Natural killer cell (primary cell): ENCODE measurements at places on chromosomes 4 and X.

DNA sequence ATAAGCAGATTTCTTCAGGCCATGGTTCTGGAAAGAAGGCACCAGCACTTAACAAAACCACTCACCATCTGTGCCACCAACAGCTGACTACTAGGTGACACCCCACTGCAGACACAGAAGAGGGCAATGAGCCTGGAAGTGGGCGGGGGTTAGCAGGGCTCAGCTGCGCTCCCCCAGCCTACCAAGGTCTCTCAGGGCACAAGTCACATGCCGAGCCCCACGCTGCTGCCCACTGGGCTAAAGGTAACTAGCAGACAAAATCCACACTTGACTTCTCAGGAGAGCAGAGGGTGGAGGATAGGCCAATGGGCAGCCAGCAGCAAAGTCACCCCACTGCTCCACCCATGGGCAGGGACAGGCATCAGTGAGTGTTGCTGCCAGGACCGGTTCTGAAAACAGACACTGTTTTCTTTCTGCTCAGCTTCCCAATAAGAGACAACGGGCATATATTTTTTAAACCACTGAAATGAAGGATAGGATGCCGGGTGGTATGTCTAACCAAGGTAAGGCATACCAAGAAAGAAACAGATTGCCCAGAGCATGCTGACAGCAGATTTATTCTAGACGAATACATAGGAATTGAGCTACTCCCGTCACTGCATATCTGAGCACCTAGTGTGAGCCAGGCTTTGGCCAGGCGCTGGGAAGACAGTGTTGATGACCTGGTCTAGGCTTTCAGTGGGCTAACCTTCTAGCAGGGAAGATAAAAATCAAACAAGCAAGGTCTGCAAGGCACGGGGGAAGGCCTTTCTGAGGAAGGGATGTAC is 20.1 kb downstream of the ACSL1 start:
- no peaks in the 10 kb centered on the region for H3K27me3 ChIP-seq
- no peaks in the 10 kb centered on the region for H3K36me3 ChIP-seq
- H3K27ac ChIP-seq: no peak overlapping the region
- H3K4me3 ChIP-seq: no peak overlapping the region
- peaks cover 3% of the 10 kb centered on the region for H3K4me1 ChIP-seq

- H3K4me3 ChIP-seq: no peak overlapping the region
- H3K4me1 ChIP-seq: no peaks in the 10 kb centered on the region
- H3K27ac ChIP-seq: no peak overlapping the region
- no peaks in the 10 kb centered on the region for H3K27me3 ChIP-seq
- no peak for DNase-seq
Measured at GRCh38 chrX:114774691-114775090, 190.8 kb downstream of the HTR2C start.

DNA sequence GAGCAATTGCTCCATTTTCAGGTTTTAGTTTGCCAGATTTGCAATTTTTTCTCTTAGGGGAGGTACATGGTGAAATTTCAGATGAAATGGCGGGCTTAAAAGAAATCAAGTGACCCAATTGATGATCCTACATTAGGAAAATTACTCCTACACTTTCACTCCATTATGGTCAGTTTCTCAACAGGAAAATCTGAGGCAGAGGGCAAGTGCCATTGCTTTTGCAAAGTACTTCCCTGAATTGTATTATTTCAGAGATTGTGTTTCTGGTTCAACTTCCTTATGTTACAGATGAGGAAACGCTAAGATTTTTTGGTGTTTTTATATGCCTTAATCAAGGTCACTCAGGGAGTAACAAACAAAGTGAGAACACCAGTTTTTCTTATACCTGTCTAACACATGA is 302.2 kb downstream of the ARAP2 start:
- H3K4me3 ChIP-seq: no peak overlapping the region
- no peak for DNase-seq
- no peaks in the 10 kb centered on the region for H3K4me1 ChIP-seq
- H3K27me3 ChIP-seq: no peaks in the 10 kb centered on the region
- no peaks in the 10 kb centered on the region for H3K36me3 ChIP-seq
- no peak overlapping the region for H3K27ac ChIP-seq

GRCh38 chr4:170089274-170089667 is 485 bp downstream of the AADAT start:
- no peaks in the 10 kb centered on the region for H3K36me3 ChIP-seq
- peak overlapping the region; percentile 16 for H3K4me3 ChIP-seq
- DNase-seq: no peak
- peaks cover 14% of the 10 kb centered on the region for H3K27me3 ChIP-seq
- H3K27ac ChIP-seq: no peak overlapping the region
- H3K4me1 ChIP-seq: peaks cover 23% of the 10 kb centered on the region

GRCh38 chrX:10190367-10190766 is 33.6 kb downstream of the CLCN4 start:
- peak; percentile 22 for DNase-seq
- H3K27me3 ChIP-seq: no peaks in the 10 kb centered on the region
- H3K4me1 ChIP-seq: no peaks in the 10 kb centered on the region
- H3K36me3 ChIP-seq: no peaks in the 10 kb centered on the region
- H3K4me3 ChIP-seq: no peak overlapping the region
